IPS-NIHi11 (cell line): ENCODE measurements at places on chromosomes 2 and 18.

DNA sequence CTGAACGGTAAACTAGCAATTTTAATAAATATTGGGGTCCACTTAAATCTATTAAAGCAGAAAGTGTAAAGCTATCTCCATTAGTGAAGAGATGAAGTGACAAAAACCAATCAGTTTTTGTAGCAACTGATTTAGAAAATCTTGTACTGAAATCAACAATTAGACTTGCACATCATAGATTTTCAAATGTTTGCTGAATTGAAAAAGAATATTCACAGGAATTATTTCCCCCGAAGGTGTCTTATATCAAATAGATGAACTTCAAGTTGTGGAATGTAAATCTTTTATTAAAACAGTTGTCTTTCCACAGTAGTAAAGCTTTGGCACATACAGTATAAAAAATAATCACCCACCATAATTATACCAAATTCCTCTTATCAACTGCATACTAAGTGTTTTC lies 48.7 kb downstream of the ATIC start:
- DNase-seq = no peak

DNA sequence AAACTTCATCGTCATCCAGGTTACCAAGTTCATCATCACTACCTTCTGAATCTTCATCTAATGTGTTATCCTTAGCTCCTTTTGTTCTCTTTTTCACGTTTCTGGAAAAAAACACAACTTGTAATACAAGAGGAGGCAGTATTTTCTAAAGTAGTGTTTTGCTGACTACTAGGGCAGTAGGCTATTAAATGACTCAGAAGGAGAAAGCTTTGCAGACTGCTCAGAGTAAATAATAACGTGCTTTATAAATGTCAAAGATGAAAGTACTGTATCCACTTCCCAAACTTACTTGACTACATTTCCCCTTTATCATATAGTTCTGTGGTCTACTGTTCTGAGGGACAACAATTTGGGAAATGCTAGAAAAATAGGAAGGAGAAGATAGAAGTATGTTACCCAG lies 15.6 kb downstream of the CEBPZOS start:
- DNase-seq = no peak

DNA sequence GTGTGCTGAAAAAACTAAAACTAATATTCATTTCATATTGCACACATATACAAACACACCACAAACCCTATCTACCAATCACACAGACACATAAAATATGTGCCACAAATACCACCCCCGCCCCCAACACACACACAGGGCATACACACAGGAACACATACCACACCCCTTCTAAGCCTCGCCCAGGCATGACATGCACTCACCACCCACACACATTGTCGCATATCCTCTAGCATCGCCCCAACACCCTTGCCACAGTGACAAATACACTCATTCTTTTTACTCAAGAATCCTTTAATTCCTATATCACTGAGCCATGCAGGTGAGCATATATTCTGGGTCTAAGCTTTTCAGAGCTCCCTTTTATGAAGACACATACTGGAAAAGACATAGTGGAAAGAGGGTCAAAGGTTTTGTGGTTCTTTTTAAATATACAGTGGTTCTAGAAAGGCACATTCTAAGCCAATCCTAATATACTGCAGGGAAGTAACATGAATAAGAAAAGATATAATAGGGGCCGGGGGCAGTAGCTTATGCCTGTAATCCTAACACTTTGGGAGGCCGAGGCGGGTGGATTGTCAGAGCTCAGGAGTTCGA lies 24.5 kb upstream of the LCLAT1 start:
- no peak for DNase-seq

GRCh38 chr18:45463451-45463850 lies 151.8 kb upstream of the SLC14A2 start:
- no peak for DNase-seq

GRCh38 chr2:176079831-176080539 lies 3.8 kb downstream of the EVX2 start:
- peak; percentile 86 for DNase-seq

DNA sequence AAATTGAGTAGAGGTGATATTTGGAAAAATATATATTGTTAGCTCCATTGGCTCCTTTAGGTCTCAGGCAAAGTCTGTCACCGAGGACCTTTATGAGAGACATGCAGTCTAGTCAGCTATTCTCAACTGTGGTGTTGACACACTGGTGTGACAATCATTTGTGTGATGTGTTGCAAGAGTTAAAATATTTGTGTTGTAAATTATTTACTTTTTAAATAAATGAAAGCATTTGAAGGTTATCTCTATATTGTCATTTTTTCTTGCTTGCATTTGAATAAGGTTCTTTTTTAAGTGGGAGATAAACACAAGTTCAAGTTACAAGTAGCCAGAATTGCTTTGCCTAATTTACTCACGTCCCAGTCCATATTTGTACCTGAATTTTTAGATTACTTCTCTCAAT lies 4.3 kb downstream of the REL start:
- DNase-seq = no peak
